ENCODE measurements at places on chromosomes 3 and 15.
A peak's percentile ranks its signal among the peaks of the same experiment; 100 is the strongest.

- DNase-seq = no peak
Observed at GRCh38 chr15:99130765-99131440, 26.0 kb downstream of the SYNM start.

- DNase-seq = no peak
Observed at GRCh38 chr15:90414408-90415028, 26.5 kb downstream of the IQGAP1 start.

DNA sequence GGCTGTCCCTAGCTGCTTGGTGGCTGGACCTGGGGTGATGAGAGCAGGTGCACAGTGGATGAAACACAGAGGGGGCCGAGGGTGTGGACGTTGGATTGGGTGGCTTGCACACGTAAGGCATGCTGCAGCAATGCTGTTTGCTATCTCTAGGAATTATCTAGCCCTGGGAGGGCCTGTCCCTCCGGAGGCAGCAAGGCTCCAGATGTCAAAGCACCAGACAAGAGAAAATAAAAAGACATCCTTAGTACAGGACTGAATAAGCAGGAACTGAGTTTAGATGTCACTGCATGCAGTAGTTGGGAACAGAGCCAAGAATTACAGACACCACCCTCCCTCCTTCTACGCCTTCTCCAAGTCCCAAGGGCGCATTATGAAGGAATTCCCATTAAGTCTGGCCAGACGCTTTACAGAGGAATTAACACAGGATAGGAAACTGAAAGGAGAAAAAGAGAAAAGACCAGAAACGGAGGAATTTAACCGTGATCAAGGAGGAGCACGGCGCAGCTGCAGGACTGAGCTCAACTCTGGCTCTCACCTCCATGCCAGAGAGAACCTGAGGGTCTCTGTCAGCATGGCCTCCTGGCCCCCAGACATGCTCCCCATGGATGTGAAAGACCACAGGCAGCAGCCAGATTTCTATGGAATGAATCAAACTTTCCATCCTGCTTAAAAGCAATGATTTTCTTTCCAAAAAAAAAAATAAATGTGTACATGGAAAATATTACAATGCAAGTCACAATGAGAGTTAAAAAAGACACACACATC lies 13.8 kb downstream of the ATP10A start:
- DNase-seq = no peak

- DNase-seq = no peak
Observed at GRCh38 chr3:55468251-55468650, 18.9 kb downstream of the WNT5A start.

- no peak for DNase-seq
Observed at GRCh38 chr3:126112531-126113237, 28.8 kb upstream of the SLC41A3 start.

- DNase-seq = no peak
Observed at GRCh38 chr15:85950101-85950500, 129.6 kb upstream of the AGBL1 start.

GRCh38 chr3:48952510-48953118 lies 34.0 kb downstream of the ARIH2 start:
- DNase-seq = peak; percentile 45

- DNase-seq = no peak
Observed at GRCh38 chr3:195079636-195080035, 191.3 kb downstream of the XXYLT1 start.

GRCh38 chr3:161231861-161232260 lies 10.8 kb downstream of the NMD3 start:
- DNase-seq = no peak

- DNase-seq = no peak
Observed at GRCh38 chr3:192409201-192409837, 318.0 kb downstream of the FGF12 start.

- no peak for DNase-seq
Observed at GRCh38 chr15:67196672-67197363, 57.6 kb downstream of the AAGAB start.

DNA sequence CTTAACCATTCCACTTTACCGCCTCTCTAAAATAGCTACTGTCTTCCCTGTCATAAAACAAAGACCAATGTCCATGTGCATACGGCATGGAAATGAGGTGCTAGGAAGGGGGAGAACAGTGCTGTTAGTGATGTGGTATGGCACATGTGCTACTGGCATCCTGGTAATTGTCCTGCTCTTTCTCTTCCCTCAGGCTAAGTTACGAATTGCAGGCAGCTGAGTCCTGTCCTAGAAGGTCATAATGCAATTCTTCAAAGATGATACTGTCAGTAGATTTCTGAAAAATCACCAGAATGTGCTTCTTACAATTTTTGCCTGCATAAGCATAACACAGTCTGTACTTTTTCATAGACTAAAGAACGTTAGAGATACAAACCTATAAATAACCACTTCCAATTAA lies 216.8 kb downstream of the RSL24D1 start:
- DNase-seq = no peak

- DNase-seq = no peak
Observed at GRCh38 chr15:96598514-96598913, 268.0 kb downstream of the NR2F2 start.

DNA sequence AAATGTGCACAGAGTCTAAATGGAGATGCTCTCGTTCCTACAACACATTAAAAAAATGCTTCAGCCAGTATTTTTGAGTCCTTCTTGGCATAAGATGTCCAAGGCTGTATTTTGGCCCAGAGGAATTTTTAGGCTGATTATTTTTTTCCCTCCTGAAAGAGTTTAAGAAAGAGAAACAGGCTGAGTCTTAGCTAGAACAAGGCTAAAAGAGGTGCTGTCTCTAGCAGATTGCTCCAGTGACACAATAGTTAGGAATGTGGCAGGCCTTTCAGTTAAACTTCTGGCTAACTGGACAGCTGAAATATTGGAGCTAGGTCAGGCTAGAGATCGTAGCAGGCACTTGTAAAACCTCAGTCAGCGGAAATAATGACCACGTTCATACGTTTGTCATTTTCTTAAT lies 271.4 kb upstream of the RARB start:
- no peak for DNase-seq

GRCh38 chr3:142056656-142057330 lies 92.6 kb downstream of the TFDP2 start:
- no peak for DNase-seq

DNA sequence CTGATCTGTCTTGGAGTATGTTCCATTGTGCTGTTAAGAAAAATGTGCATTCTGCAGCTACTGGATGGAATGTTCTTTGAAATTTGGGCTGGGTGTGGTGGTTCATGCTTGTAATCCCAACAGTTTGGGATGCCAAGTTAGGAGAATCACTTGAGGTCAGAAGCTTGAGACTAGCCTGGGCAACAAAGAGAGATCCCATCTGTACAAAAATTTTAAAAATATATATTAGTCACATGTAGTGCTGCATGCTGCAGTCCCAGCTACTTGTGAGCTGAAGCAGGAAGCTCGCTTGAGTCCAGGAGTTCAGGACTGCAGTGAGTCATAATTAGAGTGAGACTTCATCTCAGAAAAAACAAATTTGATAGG lies 62.8 kb upstream of the PLSCR4 start:
- no peak for DNase-seq

GRCh38 chr3:131053043-131053859 lies 26.6 kb downstream of the NEK11 start:
- DNase-seq = no peak

DNA sequence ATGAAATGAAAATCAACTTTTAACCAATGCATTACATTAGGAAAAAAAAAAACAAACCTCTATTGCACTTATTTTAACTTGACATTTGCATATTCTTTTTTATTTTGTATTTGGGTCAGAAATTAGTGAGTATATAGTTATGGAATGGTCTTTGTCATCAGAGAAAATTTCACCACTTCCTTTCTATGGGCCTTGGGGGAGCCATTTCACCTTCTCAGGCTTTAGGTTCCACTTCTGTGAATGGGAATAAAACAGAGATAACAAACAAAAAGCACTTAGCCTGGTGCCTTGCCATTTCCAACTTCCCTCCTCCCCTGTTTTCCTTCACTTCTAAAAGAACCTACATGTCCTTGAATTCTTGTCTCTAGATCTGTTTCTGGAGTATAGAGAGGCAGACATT lies 168.0 kb upstream of the STT3B start:
- DNase-seq = peak; percentile 8

DNA sequence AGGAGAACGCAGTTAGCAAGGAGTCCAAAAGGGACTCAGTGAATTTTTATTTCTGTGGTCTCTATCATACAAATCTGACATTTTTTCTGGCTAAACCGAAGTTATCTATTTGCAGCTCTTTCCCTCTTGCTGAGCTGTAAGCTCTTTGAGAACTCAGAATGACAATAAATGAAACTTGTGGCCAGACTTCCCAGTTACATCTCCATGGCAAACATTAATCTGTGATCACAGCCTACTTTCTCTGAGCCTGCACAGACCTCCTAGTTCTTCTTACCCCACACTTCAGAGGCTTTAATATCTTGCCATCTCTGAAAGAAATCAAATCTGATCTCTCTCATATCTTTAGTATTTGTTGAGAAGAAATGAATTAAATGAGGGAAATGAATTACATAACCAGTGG lies 58.0 kb downstream of the PLD1 start:
- DNase-seq = no peak

- DNase-seq = no peak
Observed at GRCh38 chr3:71453822-71454511, 129.6 kb downstream of the FOXP1 start.

GRCh38 chr3:41419809-41420208 lies 220.5 kb downstream of the CTNNB1 start:
- peak; percentile 2 for DNase-seq

DNA sequence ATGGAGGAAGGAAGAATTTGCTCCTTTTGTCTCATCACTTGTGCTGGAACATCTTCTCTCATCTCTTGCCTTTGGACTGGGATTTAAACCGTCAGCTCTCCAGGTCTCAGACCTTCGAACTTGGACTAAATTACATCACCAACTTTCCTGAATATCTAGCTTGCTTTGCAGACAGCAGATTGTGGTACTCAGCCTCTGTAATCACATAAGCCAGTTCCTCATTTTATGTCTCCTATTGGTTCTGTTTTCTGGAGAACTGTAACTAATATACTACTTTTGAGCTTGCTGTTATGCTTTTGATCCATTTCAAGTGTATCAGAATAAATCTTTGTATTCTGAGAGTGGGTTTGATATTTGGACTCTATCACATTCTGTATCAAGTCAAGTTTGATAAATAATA lies 164.3 kb upstream of the VEPH1 start:
- DNase-seq = no peak

- DNase-seq = no peak
Observed at GRCh38 chr3:159620281-159620680, 368.4 kb upstream of the IL12A start.

DNA sequence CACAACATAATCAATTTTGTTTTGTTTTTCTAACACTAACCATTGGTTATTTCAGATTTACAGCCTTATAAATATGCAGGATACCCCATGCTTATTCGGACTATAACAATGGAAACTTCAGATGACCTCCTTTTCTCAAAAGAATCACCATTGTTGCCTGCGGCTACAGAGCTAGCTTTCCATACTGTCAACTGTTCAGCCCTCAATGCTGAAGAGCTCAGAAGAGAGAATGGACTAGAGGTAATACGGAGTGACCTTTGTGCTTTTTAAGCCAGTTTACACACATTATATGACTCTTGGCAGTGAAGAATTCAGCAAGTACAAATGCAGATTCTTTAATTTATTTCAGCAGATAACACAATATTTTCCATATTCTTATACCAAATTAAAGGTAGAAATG lies 81.8 kb downstream of the DNAJC13 start:
- no peak for DNase-seq

DNA sequence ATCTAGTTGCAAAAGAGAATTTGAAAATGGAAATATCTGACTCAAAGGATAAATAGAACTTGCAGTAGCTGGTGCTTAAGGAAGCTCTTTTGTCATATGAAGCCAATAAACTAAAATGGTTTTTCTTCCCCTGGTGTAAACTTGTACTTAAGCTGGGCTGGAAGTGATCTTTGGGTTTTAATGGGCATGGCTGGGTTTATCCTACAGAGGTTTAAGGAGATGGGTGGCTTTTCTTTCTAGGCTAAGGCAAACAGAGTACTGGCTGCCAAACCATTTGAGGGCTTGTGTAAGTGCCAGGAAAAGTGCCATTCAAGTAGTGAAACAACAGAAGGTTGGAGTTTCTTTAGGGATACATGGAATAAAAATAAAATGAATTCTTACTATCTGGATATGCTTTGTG lies 12.1 kb upstream of the UTS2B start:
- no peak for DNase-seq

DNA sequence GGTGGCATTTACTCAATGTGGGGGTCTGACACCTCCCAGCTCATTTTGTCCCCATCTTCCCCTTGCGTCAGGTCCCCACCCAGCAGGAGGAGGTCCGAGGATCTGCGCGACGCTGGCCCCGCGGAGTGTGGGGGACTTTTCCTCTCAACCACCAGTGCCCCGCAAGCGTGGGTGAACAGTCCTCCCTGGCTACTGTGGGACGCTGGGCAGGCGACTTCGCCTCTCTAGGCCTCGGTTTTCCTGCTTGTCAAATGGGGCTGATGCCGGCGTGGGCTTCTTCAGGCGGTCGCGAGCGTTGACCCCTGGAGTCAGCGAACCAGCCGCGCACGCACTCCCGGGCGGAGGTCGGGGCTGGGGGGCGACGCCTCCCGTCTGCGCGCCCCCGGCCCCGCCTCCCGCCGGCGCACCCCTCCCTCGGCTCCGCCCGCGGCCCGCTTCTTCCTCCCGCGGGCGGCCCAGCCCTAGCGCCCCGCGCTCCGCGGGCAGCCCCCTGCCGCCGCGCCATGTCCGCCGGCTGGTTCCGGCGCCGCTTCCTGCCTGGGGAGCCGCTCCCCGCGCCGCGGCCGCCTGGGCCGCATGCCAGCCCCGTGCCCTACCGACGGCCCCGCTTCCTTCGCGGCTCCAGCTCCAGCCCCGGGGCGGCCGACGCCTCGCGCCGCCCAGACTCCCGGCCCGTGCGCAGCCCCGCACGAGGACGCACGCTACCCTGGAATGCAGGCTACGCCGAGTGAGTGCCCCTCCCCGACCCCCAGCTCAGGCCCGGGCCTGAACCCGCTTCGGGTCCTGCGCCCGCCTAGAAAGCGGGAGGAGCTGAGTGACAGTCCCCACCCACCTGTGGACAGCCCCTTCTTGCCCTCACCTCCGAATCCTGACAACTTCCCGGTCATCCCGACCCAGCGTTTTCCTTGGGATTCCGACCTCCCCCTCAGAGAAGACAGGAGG lies at the start of gene PPM1M:
PPM1M (plus strand) TSS at position 438 of the 942 bp plus-strand sequence; CDS start at position 504, 66 bp downstream.
- peak; percentile 26 for DNase-seq

GRCh38 chr3:16031434-16031833 lies 143.0 kb upstream of the GALNT15 start:
- no peak for DNase-seq

DNA sequence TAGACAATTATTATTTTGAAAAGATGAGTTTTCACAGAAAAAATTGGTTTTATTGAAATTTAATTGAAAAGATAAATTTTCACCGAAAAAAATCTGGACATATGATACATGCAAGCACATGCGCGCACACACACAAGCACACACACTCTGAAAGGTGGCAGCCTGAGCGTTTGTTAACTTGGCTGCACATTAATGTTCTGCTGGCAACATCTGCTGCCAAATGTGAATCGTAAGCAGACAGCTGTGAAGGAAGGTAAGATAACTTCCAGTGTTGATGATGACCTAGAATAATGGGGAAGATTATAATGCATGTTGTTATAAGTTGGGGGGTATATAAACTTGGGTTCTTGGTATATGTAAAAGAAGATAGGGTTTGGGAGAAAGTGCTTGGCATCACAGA lies 18.4 kb upstream of the CMTM7 start:
- DNase-seq = no peak

- no peak for DNase-seq
Observed at GRCh38 chr3:47578691-47579632, at the start of gene CSPG5. TSS of gene CSPG5 (minus strand) at chr3:47578865. CDS start at chr3:47578693, 172 bp downstream.

- no peak for DNase-seq
Observed at GRCh38 chr15:45064386-45064785, 41.4 kb downstream of the SORD start.
